ENCODE measurements at places on chromosomes 2 and 18.

GRCh38 chr2:51324051-51324450 lies 292.1 kb upstream of the NRXN1 start:
- no peak for DNase-seq

DNA sequence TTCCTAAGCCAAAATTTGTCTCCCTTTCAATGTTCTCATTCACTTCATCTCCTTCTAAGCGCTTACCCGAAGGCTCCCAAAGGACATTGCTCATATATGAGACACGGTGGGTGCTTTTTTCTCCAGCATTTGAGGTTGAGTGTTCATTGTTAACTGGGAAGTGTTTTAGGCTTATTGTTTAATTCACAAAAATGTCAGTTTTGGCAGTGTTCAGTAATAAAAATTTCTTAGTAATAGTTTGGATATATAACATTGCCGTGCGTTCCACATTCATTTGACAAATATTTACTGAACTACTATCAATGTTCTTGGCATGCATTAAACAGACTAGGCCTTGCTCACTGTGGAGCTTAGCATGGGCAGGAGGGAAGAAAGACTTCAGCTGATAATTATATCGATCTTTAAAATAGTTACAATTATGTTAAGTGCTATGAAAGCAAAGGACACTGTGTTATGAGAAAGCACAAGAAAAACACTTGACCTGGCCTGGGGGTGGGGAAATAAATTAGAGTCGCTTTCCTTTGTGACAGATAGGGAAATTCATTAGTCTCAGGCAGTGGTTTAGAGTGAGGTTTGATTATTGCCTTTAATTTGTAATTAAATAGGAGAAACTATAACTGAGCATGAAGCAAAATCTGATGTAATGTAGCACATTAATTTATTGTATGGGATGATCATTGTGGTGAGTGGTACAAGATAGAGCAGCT lies 82.2 kb upstream of the DOCK10 start:
- no peak for DNase-seq

DNA sequence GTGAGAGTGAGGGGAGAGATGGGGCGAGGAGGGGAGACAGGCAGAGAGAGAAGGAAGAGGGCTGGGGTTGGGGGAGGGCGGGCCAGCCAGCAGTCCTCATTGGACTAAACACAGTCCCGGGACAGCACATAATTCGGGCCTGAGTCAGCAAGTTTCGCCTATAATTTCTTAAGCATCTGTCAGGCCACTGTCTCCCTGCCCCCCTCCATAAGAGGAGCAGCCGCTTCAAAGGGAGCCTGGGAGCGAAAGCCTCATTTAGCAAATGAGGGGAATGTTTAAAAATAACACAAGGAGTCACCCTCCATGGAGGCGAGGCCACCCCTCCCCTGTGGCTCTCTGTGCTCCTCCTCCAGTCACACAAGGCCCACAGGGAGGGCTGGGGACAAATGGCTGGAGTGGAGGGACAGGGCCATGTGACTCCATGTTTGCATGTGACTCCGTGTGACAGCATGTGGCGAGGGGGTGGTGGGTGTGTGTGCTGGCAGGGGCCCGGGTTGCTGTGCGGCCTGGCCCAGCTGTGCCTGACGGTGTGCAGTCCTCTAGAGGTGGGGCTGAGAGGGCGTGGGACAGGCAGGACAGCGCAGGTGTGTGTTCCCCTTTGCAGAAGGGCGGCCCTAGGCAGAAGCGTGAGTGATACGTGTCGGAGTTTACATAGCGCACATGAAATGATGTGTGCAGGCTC lies 162.4 kb downstream of the CELF4 start:
- DNase-seq = no peak

- DNase-seq = no peak
Observed at GRCh38 chr2:236754271-236754944, 184.8 kb downstream of the ACKR3 start.

Measured in T-helper 1 cell (primary cell).